ENCODE measurements at places on chromosomes 7 and 10.
A peak's percentile ranks its signal among the peaks of the same experiment; 100 is the strongest.

DNA sequence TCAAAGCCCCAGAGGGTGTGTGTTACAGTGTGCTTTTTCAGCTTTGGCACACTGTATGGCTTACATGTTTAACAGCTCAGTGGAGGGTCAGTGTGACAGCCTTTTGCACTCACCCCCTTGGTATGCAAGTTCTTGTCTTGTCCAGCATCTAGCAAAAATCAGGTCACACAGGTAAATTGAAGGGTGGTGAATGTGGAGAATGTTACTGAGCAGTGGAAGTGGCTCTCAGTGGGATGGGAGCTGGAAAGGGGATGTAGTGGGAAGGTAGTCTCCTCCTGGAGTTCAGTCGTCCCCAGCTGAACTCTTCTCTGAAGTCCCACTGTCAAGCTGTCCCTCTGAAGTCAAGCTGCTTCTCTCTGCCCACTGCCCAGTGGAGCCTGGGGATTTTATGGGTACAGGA lies 21.0 kb upstream of the C10orf90 start:
- DNase-seq: no peak

GRCh38 chr10:11275651-11276050 lies 258.0 kb downstream of the CELF2 start:
- no peak for DNase-seq

- DNase-seq: no peak
Observed at GRCh38 chr7:98217623-98218582, 6.7 kb downstream of the BHLHA15 start.

DNA sequence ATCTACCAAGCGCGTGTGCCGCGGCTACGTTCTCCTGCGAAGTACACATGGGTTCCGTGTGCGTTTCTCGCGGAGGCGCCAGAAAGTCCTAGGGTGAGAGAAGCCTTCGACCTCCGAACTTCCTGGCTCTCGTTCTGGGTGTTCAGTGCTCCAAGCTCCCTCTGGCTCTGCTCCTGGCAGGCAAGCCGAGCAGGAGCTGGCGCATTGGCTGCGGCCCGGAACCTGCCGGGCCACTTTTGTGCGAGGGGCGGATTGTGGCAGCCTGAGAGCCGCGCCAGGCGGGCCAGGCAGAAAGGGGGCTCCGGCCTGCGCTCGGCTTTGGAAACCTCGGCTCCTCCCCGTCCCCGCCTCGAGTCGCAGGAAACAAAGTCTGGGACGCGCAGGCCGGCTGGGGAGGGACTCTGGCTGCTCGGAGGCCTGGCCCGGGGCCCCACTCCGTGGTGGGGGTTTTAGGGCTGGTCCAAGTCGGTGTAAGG lies 9.6 kb downstream of the EMX2 start:
- no peak for DNase-seq

DNA sequence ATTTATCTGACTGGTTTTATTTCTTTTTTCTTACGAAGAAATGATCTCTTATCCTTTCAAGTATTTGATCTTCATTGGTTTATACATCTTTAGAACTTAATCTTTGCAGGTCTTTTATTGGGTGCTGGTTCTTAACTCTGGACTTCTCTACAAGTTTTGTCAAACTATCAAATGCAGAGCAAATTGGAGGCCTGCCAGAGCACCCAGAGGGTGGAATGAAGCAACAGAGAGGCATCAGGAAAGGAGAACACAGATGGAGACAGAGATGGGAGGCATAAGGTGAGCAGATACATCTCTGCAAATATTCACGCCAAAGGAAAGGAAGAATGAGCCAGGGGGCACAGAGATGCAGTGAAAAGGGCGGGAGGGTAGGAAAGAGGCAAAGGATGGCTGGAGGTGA lies 130.3 kb downstream of the PKD1L1 start:
- DNase-seq: no peak

GRCh38 chr7:36001546-36001945 lies 151.5 kb upstream of the EEPD1 start:
- DNase-seq: no peak

DNA sequence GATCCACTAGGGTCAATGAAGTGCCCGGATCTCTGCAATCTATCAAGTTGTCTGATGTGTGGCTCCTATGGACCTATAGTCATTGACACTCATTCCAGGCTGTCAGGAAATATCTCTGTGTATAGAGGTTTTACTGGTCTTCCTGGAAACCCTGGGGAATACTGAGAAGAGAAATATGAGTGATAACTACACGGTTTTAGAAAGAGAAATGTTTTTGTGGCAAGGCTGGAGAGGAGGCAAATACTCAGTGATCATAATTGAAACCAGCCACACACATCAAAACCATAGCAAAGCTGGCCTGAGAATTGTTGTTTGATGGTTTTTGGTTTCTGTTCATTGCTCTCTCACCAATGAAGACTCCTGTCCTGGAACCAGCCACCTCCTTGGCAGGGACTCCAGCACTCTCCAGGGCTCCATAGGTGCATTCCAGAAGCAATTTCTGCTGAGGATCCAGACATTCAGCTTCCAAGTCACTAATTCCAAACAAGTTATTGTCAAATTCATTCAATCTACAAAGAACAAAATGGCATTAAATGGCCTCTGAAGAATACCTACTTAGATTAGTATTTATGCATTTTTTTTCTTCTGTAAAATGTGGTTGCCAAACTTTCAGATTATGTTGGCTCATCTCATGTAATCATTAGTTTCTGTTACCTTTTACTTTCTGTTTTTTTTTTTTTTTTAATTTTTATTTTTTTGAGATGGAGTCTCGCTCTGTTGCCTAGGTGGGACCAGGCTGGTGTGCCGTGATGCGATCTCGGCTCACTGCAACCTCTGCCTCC lies 108.6 kb upstream of the ABI1 start:
- DNase-seq: no peak

DNA sequence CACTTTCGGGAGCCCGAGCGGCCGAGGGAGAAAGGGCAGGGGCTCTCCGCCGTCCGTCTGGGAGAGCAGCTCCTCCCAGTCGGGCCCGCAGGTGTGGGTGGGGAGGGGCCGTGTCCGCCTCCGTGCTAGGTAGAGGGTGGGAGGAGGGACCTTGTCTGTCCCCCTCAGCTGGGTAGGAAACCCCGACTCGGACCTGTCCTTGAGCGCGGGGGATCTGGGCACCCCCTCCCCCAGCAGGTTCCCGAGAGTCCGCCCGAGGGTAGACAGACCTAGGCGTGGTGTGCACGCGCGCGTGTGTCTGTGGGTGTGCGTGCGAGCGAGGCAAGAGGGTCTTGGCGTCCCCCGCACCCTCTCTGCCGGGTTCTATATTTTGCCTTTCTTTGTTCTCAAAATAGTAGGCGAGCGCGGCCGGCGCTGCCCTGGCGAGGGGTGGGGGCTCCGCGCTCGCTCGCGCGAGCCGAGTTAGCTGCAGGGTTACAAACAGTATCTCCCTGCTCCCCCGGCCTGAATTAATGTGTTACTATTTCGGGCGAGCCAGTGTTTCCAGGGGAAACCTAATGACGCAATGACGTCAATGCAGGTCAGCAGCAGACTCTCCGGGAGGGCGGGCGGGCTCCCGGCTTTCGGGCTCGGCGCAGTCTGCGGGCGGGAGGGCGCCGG lies 73.9 kb upstream of the LEP start:
- peak; percentile 59 for DNase-seq

- no peak for DNase-seq
Observed at GRCh38 chr7:37467002-37467401, 18.3 kb upstream of the ELMO1 start.

DNA sequence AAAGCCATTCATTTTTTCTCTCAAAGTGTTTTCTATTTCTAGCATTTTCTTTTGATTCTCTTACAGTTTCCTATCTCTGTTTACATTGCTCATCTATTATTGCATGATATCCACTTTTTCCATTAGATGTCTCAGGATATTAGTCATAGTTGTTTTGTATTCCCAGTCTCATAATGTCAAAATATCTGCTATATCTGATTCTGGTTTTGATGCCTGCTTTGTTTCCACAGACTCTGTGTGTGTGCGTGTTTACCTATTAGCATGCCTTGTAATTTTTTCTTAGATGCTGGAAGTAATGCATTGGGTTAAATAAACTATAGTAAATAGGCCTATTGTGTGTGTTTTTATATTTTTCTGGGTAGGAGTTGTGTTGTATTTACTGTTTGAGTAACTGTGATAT lies 1126.3 kb downstream of the SORCS1 start:
- DNase-seq: no peak

GRCh38 chr7:80659120-80660055 lies 20.9 kb downstream of the CD36 start:
- peak; percentile 4 for DNase-seq

DNA sequence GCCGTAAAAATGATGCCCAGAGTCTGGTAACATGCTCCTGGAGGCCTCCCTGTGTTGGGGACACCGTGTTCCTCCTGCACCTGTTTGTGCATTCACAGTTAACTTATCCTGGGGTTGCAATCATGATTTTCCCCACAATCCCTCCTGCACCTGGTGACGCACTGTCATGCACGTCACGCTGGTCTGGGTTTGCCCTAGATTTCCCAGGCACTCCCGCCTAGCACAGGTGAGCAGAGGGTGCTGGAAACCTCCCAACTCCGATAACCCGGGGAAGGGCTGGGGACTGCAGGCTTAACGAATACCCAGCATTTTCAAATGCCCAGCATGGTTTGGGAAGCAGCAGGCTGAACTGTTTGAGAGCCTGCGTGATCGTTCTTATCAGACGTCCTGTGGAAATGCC lies 427.1 kb downstream of the TCERG1L start:
- DNase-seq: no peak

GRCh38 chr7:103811997-103812396 lies 177.5 kb downstream of the RELN start:
- no peak for DNase-seq

DNA sequence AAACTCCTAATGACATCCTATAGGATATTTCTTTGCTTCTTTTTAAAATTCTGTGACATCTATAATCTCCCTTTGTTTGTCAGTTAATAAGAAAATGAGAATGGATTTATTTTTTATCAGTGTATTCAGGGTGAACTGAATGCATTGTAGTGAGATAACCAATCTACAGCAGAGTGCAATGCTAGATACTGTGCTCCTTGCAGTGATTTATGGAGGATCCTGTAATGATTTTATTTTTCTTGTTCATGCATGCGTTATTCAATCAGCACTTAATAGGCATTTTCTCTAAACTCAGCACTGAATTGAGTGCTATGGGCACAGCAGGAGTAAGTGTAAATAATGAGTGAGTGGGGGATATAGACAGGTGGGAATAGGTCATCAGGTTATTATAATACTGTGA lies 253.9 kb downstream of the CDK14 start:
- DNase-seq: no peak

DNA sequence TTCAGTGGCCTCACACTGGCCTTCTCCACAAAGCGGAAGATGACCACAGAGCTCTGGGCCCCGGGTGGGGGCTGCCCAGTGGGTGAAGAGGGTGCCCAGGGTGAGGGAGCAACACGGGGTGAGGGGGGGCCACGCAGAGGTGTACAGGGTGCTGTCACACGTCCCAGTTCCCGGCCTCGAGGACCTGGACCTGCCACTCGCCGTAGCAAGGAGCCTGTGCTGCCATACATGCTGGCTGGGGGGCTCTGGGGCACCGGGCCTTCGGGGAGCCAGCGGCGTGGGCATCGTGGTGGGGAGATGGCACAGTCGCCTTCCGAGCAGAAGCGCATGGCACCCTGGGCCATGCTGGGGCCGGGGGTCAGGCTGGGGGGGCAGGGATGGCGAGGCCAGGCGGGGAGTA lies 1.9 kb downstream of the PSD start:
- DNase-seq: no peak
